ENCODE measurements at places on chromosomes 7 and 10.

- peak; percentile 21 for DNase-seq
- no peaks in the 10 kb centered on the region for H3K36me3 ChIP-seq
- H3K27ac ChIP-seq, result no peak overlapping the region
These were observed 83.5 kb downstream of the TACC2 start for GRCh38 chr10:122072491-122072890.

- H3K27ac ChIP-seq, result no peak overlapping the region
- H3K36me3 ChIP-seq, result no peaks in the 10 kb centered on the region
- no peak for DNase-seq
- no peak overlapping the region for H3K4me3 ChIP-seq
- no peaks in the 10 kb centered on the region for H3K27me3 ChIP-seq
- no peaks in the 10 kb centered on the region for H3K4me1 ChIP-seq
These were observed 1.5 kb downstream of the CYP3A7 start for GRCh38 chr7:99733448-99733847.

DNA sequence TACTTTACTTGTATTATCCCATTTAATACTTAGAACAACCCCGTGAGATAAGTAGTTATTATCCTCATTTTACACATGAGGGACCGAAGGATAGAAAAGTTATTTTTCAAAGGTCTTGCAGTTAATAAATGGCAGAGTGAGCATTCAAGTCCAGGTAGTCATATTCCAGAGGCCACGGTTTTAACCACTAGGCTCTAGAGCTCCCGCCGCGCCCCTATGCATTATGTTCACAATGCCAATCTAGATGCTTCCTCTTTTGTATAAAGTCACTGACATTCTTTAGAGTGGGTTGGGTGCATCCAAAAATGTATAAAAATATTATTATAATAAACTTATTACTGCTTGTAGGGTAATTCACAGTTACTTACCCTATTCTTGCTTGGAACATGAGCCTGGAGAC lies 11.4 kb upstream of the CFAP69 start:
- no peak overlapping the region for H3K4me3 ChIP-seq
- no peaks in the 10 kb centered on the region for H3K4me1 ChIP-seq
- no peaks in the 10 kb centered on the region for H3K36me3 ChIP-seq
- H3K27ac ChIP-seq, result no peak overlapping the region
- DNase-seq, result no peak
- no peaks in the 10 kb centered on the region for H3K27me3 ChIP-seq

DNA sequence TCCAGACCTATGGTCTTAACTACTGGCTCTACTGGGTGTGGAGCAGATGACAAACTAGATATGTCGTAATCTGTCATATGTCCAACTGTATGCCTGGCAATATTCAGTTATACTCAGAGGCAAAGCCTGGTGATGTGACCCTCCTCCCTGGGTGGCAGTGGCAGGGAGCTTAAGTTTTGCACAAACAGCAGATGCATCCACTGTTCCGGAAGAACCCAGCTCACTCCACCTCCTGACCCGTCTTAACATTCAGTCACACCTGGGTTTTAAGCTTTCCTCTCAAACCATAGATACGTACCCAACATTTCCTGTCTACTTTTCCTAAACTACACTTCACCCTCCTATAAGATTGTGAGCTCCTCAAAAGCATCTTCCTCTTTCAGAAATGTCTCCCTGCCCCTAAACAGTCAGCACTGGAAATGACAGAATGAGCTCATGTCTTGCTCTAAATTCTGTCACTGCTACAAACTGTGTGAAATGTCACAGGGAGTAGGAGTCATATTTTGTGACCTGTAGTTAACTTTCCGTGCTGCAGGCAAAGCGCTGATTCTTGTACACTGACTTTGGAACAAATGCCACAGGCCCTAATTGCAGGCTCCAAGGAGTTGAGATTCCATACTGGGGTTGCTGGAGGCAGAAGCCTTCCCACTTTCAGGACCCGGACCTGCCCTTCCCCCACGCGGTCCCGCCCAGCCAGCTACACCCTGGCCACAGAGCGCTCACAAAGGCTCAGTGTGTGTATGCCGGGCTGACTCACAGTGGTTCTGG lies 23.9 kb downstream of the SCD start:
- H3K36me3 ChIP-seq, result no peaks in the 10 kb centered on the region
- H3K4me3 ChIP-seq, result no peak overlapping the region
- H3K27ac ChIP-seq, result peak overlapping the region; percentile 92
- no peaks in the 10 kb centered on the region for H3K27me3 ChIP-seq
- H3K4me1 ChIP-seq, result peaks cover 7% of the 10 kb centered on the region

DNA sequence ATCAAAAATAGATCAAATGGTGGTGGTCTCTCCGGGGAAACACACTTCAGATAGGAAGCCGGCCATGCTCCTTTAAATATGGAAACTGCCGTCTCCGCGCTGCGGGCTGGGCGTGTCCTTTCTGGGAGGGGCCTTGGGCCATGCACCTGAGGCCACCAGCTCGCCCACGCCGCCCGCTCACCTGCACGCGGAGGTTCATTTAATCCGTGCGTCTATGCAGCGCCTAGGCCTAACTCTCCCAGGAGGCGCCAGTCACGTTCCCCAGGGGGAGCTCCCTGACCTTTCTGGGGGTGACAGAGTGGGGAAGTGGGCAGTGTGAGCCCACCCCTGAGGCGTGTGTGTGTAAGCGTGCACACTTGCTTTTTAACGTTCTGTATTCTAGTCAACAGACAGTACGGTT lies 64.0 kb downstream of the C10orf143 start:
- no peaks in the 10 kb centered on the region for H3K27me3 ChIP-seq
- no peaks in the 10 kb centered on the region for H3K36me3 ChIP-seq
- no peak for DNase-seq
- no peaks in the 10 kb centered on the region for H3K4me1 ChIP-seq
- no peak overlapping the region for H3K4me3 ChIP-seq

DNA sequence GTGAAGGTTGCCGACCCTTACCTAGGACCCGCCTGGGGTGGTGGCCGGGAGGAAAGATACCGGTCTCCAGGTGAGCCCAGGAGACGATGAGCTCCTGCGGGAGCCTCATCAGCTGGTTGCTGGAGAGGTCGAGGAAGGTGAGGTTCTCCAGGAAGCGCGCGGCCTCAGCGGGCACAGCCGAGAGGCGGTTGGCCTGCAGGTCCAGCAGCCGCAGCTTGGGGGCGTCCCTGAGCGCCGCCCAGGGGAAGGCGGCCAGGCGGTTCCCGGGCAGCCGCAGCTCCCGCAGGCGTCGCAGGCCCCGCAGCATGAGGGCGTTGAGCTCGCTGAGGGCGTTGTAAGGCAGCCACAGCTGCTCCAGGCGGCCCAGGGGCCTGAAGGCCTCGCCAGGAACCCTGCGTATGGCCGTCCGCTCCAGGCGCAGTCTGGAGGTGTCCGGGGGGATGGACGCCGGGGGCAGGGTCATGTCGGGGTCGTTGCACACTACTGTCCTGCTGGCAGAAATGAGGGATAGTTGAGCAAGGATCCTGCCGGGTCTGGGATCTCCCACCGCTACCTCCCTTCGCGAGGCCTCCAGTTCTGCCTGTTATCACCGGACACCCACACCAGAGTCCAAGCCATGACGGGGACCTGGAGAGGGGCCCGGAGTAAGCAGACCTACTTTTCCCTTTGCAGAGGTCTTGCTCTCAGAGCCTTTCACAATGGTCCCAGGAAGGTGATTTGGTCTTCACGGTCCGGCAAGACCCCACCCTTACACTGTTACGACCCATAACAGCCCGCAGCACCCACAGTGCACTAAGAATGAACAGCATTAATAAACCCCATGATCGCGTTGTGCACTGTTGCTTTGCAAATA lies 3.9 kb downstream of the LRIT1 start:
- DNase-seq, result no peak
- no peak overlapping the region for H3K27ac ChIP-seq

DNA sequence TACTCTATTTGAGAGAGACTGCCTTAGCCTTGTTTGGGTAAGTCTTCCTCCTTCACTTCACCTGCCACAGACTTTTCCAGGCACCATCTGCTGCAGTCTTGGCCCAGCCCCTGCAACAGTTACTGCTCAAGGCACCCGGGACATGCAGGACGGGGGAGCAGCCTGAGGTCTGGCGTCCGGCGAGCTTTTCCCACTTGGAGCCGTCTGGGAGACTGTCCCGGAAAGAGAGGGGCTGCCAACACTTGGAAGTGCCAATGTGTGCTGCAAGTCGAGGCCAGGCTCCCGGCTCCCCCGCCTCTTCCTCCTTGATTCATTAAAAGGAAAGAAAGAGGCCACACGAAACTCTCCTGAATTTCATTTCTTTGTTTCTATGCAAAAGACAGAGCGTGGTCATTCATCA lies 13.7 kb downstream of the HTRA1 start:
- no peaks in the 10 kb centered on the region for H3K27me3 ChIP-seq
- H3K27ac ChIP-seq, result peak overlapping the region; percentile 80
- peak; percentile 86 for DNase-seq

GRCh38 chr10:28774051-28774995 lies 97.0 kb downstream of the BAMBI start:
- no peaks in the 10 kb centered on the region for H3K4me1 ChIP-seq
- no peaks in the 10 kb centered on the region for H3K36me3 ChIP-seq
- H3K27ac ChIP-seq, result no peak overlapping the region
- DNase-seq, result no peak

DNA sequence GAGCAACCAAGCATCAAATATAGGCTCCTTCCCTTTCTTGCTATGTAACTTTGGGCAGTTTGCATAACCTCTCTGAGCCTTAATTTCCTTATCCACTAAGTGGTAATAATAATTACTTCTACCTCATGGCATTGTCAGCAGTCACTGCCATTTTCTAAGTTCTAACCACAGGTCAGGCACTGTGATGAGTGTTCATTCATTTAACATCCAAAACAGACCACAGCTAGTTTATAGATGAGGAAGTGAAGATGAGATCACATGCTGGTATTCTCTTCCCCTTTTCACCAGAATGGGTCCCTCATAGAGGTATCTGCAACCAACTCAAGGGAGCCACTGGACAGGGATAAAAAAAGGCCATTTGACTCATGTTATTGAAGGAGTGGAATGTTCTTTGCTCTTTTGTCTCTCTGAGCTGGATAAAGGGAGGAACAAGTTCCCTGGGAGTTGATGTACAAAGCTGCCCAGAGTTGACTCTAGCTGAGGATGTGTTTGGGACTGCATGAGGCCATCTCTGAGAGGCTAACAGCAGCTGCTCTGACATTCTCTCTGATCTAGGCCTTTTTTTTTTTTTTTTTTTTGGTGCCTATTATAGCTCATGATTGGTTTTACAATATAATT lies 65.0 kb downstream of the DNAJC12 start:
- no peaks in the 10 kb centered on the region for H3K36me3 ChIP-seq
- H3K4me3 ChIP-seq, result no peak overlapping the region
- no peak for DNase-seq
- H3K4me1 ChIP-seq, result no peaks in the 10 kb centered on the region

- no peaks in the 10 kb centered on the region for H3K36me3 ChIP-seq
- no peaks in the 10 kb centered on the region for H3K27me3 ChIP-seq
- no peak for DNase-seq
- no peaks in the 10 kb centered on the region for H3K4me1 ChIP-seq
- H3K4me3 ChIP-seq, result no peak overlapping the region
- H3K27ac ChIP-seq, result no peak overlapping the region
These were observed 239.3 kb upstream of the SEMA3C start for GRCh38 chr7:81158189-81158588.

GRCh38 chr10:132942101-132943057 lies at the start of gene CFAP46:
Gene CFAP46, minus strand, starts transcription at chr10:132942570. Its CDS starts 86 bp downstream, at chr10:132942484.
- H3K4me3 ChIP-seq, result peak within 1 kb of the TSS; percentile 61
- no peaks in the 10 kb centered on the region for H3K36me3 ChIP-seq
- DNase-seq, result no peak

- H3K4me1 ChIP-seq, result no peaks in the 10 kb centered on the region
- H3K4me3 ChIP-seq, result no peak overlapping the region
- no peaks in the 10 kb centered on the region for H3K27me3 ChIP-seq
- no peak for DNase-seq
- H3K36me3 ChIP-seq, result no peaks in the 10 kb centered on the region
- H3K27ac ChIP-seq, result no peak overlapping the region
These were observed 204.3 kb downstream of the DGKI start for GRCh38 chr7:137642472-137642871.

DNA sequence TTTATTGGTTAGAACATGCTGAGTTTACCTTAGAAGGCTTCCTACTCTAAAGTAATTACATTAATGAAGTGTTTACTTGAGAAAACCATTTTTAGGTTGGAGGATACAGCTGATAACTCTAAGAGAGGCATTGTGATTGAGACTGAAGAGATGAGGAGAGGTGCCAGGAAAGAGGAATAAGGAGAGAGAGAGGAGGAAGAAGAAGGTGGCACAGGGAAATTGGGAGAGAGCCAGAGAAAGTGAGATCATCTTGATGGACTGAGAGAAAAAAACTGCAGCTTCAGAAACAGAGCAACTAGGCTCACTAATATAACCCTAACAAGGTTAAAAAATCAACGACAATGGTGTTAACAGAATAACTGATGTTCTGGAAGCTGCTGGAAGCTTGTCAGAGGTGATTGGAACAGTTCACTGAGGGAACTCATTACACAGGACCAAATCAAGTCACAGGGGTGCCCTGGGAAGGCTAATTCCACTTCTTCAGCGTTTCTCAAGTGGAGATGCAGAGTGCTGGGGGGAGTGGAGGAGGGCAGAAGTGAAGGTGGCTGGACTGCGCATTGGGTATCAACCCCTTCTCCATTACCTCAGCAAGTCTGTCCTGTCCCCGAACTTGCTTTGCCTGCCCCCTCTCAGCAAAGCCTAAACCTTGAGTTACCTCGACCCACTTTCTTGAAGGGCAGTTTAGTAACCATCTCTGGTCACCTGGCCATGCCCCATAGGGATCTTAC lies 6.9 kb upstream of the SORBS1 start:
- no peaks in the 10 kb centered on the region for H3K27me3 ChIP-seq
- H3K4me1 ChIP-seq, result peaks cover 10% of the 10 kb centered on the region
- H3K27ac ChIP-seq, result no peak overlapping the region
- no peak for DNase-seq
- no peaks in the 10 kb centered on the region for H3K36me3 ChIP-seq
- H3K4me3 ChIP-seq, result no peak overlapping the region

DNA sequence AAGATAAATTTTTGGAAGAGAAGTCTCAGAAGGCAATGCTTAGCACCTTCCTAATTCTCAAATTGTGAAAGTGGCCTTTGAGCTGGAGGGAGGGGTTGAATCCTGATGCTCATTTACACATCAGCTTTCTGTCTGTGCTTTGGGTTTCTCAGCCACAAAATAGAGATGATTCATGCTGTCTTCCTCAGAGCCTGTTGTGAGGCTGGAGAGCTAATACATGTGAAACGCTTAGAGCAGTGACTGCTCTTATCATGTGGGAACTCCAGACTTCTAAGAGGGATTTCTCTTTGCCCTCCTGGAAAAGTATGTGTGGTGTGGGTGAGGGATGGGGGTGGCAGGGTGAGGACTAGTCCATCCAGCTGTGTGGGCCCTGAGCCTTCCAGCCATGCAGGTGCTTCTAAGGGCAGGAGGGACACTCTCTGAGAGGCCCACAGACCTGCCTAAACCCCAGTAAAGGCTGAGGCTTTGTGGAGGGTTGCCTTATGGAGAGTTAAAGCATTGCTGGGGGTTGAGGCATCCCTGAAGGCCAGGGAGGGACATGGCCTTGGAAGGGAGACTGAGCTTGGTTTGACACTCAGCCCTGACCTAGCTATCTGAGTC lies 4.8 kb upstream of the EVX1 start:
- H3K4me3 ChIP-seq, result no peak overlapping the region
- DNase-seq, result no peak
- H3K27me3 ChIP-seq, result peaks cover 24% of the 10 kb centered on the region
- peaks cover 13% of the 10 kb centered on the region for H3K4me1 ChIP-seq

Measured in ascending aorta (tissue), 2 donors.